ENCODE measurements at places on chromosomes 12 and 14.
A peak's percentile ranks its signal among the peaks of the same experiment; 100 is the strongest.

DNA sequence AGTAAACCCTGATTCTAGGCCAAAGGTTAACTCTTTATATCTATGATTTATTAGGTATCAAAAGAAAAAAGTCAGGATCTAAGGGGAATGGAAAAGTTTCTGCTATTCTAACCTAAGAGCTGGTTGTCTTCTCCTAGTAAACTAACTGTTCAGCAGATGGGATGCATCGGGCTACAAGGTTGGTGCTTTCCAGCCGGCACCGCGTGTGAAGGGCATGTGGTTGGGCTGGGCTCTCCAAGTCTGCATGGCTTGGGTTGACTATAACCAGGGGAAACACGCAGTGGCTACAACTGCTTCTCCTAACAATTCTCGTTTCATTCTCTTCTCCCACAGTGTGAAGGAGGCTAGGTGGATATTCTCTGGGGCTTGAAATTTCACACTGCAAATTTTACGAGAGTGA, 354.5 kb downstream of the APAF1 start:
- no peak for DNase-seq

DNA sequence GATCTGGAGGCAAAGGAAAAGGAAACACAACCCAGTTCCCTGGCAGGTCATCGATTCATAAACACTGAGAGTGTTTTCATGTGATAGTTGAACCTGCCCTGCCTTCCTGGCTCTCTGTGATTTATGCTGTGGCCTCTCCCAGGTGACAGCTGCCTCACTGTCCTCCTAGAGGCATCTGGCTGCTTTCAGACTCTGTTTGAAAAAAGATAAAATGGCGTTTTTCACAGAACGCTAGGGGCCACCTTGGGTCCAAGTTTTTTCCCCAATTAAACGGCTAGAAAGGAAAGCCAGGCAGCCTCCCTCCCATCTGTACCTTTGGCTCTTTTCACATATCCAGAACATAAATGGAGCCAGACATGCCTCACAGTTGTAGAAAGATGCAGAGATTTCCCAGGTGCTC, 252.6 kb upstream of the CCDC196 start:
- no peak for DNase-seq

GRCh38 chr12:80862531-80862930, 75.2 kb downstream of the LIN7A start:
- DNase-seq = no peak

- no peak for DNase-seq
Measured at GRCh38 chr12:96034621-96035282, 635 bp downstream of the LTA4H start.

- peak; percentile 21 for DNase-seq
Measured at GRCh38 chr12:113261847-113262470, 40.7 kb downstream of the TPCN1 start.
